RWPE2 (cell line): ENCODE measurements at places on chromosomes 4 and X.

DNA sequence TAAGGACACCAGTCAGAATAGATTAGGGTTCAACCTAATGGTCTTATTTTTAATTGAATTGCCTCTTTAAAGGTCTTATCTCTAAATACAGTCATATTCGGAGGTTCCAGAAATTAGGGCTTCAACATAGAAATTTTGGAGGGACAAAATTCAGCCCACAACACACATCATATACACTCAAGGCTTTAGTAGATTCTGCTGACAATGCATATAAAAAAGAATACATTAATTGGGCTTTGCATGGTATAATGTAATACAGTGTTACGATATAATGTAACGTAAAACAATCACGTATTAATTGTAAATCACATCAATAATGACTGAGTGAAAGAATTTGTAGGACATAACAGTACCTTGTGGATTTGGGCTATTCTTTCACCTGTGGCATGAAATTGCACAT is 787.8 kb downstream of the STIM2 start:
- no peaks in the 10 kb centered on the region for H3K4me1 ChIP-seq
- H3K36me3 ChIP-seq, result no peaks in the 10 kb centered on the region
- no peak overlapping the region for H3K4me3 ChIP-seq

GRCh38 chr4:38665551-38666411 is 1.8 kb downstream of the KLF3 start:
- peak overlapping the region; percentile 97 for H3K4me3 ChIP-seq
- peaks cover 38% of the 10 kb centered on the region for H3K4me1 ChIP-seq
- no peaks in the 10 kb centered on the region for H3K27me3 ChIP-seq
- DNase-seq, result no peak
- peak overlapping the region; percentile 91 for H3K27ac ChIP-seq

- H3K4me3 ChIP-seq, result no peak overlapping the region
- H3K36me3 ChIP-seq, result peaks cover 10% of the 10 kb centered on the region; the same call in 1 of the 2 replicates
- no peak for DNase-seq
- H3K4me1 ChIP-seq, result peaks cover 11% of the 10 kb centered on the region
- H3K27me3 ChIP-seq, result no peaks in the 10 kb centered on the region
Measured at GRCh38 chr4:183205709-183206108, 106.7 kb downstream of the WWC2 start.

- no peaks in the 10 kb centered on the region for H3K4me1 ChIP-seq
- H3K27ac ChIP-seq, result no peak overlapping the region
- H3K4me3 ChIP-seq, result no peak overlapping the region
- DNase-seq, result no peak
- H3K36me3 ChIP-seq, result no peaks in the 10 kb centered on the region
Measured at GRCh38 chrX:150768580-150769190, 75.5 kb downstream of the MTMR1 start.

GRCh38 chrX:152520653-152521052 is 69.5 kb upstream of the GABRA3 start:
- H3K4me3 ChIP-seq, result no peak overlapping the region
- no peaks in the 10 kb centered on the region for H3K27me3 ChIP-seq
- no peak overlapping the region for H3K27ac ChIP-seq
- DNase-seq, result no peak

DNA sequence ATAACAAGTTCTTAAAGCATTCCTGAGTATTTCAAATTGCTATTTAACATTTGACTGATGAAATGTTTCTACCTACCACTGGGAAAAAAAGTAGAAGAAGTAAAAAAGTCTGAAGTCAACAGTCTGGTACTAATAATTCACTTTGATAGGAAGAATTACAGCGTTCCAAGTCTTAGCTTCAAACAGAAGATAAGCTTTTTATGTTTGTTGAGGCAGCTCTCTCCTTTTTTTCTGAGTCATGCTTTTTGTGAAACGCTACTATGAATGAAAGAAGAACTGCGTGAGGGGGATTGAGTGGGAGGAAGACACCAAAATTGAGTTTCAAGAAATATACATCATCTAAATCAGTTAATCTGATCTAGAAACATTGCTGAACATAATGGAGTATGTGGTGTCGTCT is 13.0 kb upstream of the KDR start:
- no peaks in the 10 kb centered on the region for H3K36me3 ChIP-seq
- no peak for DNase-seq
- H3K4me1 ChIP-seq, result no peaks in the 10 kb centered on the region
- H3K4me3 ChIP-seq, result no peak overlapping the region
- H3K27me3 ChIP-seq, result no peaks in the 10 kb centered on the region

- no peaks in the 10 kb centered on the region for H3K27me3 ChIP-seq
- no peak overlapping the region for H3K27ac ChIP-seq
- no peaks in the 10 kb centered on the region for H3K4me1 ChIP-seq
- H3K36me3 ChIP-seq, result no peaks in the 10 kb centered on the region
Measured at GRCh38 chr4:47606482-47606881, 121.4 kb downstream of the ATP10D start.

- H3K27ac ChIP-seq, result peak overlapping the region; percentile 14
- H3K36me3 ChIP-seq, result peaks cover 21% of the 10 kb centered on the region
- DNase-seq, result no peak
- no peaks in the 10 kb centered on the region for H3K27me3 ChIP-seq
- peaks cover 32% of the 10 kb centered on the region for H3K4me1 ChIP-seq
Measured at GRCh38 chr4:101337688-101338087, 9.6 kb downstream of the PPP3CA start.

DNA sequence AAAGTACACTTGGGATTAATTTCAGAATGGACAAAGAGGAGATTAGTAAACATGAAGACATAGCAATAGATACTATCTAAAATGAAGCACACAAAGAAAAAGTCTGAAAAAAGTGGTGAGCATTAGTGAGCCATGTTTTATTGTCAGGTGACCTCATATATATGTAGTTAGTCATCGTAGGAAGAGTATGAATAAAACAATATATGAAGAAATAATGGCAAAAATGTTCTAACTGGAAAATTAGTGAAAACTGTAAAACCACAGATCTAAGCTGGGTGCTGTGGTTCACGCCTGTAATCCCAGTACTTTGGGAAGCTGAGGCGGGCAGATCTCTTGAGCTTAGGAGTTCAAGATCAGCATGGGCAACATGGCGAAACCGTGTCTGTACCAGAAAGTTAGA is 67.9 kb downstream of the RBPJ start:
- H3K36me3 ChIP-seq, result peaks cover 54% of the 10 kb centered on the region
- no peak for DNase-seq
- H3K4me1 ChIP-seq, result no peaks in the 10 kb centered on the region
- H3K4me3 ChIP-seq, result no peak overlapping the region
- H3K27ac ChIP-seq, result peak overlapping the region; percentile 20
- H3K27me3 ChIP-seq, result no peaks in the 10 kb centered on the region

DNA sequence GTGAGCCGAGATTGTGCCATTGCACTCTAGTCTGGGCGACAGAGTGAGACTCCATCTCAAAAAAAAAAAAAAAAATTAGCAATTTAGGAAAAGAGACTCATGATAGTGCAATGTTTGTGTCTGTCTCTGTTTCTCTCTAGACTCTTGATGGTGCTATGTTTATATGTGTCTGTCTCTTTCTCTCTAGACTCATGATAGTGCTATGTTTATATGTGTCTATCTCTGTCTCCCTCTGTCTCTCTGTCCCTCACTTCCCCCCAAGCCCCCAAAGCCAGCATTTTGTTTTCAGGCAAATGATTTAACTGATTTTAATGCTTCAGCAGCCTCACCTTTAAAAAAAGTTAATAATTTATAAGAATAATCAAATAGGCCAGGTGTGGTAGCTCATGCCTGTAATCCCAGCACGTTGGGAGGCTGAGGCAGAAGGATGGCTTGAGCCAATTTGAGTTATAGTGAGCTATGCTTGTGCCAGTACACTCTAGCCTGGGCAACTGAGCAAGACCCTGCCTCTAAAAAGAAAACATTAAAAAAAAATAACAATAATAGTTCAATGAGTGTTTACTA is 6.9 kb downstream of the MOB1B start:
- H3K27me3 ChIP-seq, result no peaks in the 10 kb centered on the region
- H3K4me1 ChIP-seq, result no peaks in the 10 kb centered on the region
- H3K36me3 ChIP-seq, result peaks cover 21% of the 10 kb centered on the region
- H3K27ac ChIP-seq, result no peak overlapping the region
- no peak overlapping the region for H3K4me3 ChIP-seq

- no peak overlapping the region for H3K4me3 ChIP-seq
- DNase-seq, result no peak
- H3K27me3 ChIP-seq, result no peaks in the 10 kb centered on the region
Measured at GRCh38 chr4:163558539-163559044, 64.1 kb downstream of the TMA16 start.

- no peak overlapping the region for H3K4me3 ChIP-seq
- DNase-seq, result no peak
- no peaks in the 10 kb centered on the region for H3K27me3 ChIP-seq
- no peaks in the 10 kb centered on the region for H3K4me1 ChIP-seq
- H3K36me3 ChIP-seq, result no peaks in the 10 kb centered on the region
Measured at GRCh38 chrX:82230013-82230412, 1028.1 kb downstream of the SH3BGRL start.

DNA sequence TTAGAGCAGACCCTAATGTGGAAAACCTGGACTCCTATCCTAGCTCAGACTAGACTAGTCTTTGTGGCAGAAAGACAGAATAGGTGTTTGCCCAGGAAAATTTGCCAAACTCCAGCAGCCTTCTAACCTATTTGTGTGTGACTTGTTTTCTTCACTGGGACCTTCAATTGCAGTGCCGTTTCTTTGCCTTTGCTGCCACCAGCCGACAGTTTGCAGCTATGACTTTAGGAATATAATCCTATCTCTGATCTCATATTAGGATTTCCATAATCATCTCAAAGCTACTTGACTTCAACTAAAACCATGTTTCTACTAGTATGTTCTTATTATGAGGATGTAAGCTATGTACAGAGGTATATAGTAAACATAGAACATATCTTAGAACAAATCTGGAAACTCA is 60.2 kb upstream of the PGAM4 start:
- no peak for DNase-seq
- H3K27ac ChIP-seq, result no peak overlapping the region
- no peaks in the 10 kb centered on the region for H3K36me3 ChIP-seq
- no peaks in the 10 kb centered on the region for H3K27me3 ChIP-seq

- DNase-seq, result no peak
- H3K27me3 ChIP-seq, result no peaks in the 10 kb centered on the region
- peaks cover 2% of the 10 kb centered on the region for H3K4me1 ChIP-seq
- no peak overlapping the region for H3K4me3 ChIP-seq
- H3K36me3 ChIP-seq, result no peaks in the 10 kb centered on the region
- no peak overlapping the region for H3K27ac ChIP-seq
Measured at GRCh38 chr4:175306436-175306835, 388.3 kb downstream of the ADAM29 start.

GRCh38 chr4:139184129-139184528 is 7.1 kb upstream of the ELF2 start:
- no peaks in the 10 kb centered on the region for H3K27me3 ChIP-seq
- no peak for DNase-seq
- H3K4me3 ChIP-seq, result no peak overlapping the region
- no peaks in the 10 kb centered on the region for H3K4me1 ChIP-seq
- H3K36me3 ChIP-seq, result no peaks in the 10 kb centered on the region
